Stimulated activated CD8-positive, alpha-beta memory T cell treated with anti-CD3 and anti-CD28 coated beads, Interleukin-4, amount 100 ng/mL, for 4 hours (primary cell): ENCODE measurements at places on chromosomes 7 and 10.

GRCh38 chr10:943334-944033 lies 12.0 kb upstream of the LARP4B start:
- DNase-seq: no peak

DNA sequence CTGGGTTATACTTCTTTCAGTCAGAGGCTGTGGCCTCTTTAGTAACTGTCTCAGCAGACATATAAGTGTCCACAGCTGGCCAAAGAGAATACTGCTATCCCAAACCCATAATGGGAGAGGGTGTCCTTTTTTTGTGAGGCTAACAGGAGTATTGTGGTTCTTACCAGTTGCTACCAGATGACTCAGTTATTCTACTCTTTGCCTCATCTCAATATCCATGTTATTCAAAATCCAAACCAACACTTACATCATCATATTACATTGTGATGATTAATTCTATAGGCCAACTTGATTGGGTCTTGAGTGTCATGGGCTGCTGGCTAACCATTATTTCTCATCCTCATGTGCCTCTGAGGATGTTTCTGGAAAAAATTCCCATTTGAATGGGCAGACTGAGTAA lies 120.9 kb downstream of the TMEM168 start:
- no peak for DNase-seq

DNA sequence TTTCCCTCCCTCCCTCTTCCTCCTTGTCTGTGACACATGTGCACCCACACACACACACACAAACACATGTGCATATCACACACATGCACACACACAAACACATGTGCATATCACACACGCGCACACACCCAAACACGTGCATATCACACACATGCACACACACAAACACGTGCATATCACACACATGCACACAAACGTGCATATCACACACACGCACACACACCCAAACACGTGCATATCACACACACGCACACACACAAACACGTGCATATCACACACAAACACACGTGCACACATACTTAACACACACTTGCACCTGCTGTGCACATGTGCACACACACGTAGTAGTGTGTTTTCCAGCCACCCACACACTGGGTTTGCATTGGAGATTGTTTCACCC lies 29.4 kb upstream of the KNDC1 start:
- no peak for DNase-seq

GRCh38 chr10:70163448-70163847 lies 6.9 kb downstream of the SAR1A start:
- DNase-seq: no peak

- DNase-seq: peak; percentile 65
These were observed at the start of gene CAMK1D for GRCh38 chr10:12348870-12349628. Gene CAMK1D, plus strand, starts transcription at chr10:12349547.

DNA sequence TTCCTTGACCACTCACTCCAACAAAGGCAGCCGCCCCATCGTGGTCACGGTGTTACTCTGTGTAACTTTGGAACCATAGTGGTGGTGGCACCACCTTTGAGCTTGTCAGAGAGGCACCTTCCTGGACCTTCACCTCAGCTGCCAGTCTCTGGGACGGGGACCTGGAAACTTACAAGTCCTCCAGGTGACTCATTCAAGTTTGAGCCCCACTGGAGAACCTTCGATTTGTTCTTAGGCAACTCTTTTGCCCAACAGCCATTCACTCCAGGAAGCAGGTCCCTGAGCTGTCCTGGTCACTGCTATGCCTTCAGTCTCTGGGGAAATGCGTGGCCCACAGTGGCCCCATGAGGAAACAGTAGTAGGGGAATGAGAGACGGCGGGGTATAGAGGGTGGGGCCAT lies 17.2 kb downstream of the STX1A start:
- DNase-seq: no peak

DNA sequence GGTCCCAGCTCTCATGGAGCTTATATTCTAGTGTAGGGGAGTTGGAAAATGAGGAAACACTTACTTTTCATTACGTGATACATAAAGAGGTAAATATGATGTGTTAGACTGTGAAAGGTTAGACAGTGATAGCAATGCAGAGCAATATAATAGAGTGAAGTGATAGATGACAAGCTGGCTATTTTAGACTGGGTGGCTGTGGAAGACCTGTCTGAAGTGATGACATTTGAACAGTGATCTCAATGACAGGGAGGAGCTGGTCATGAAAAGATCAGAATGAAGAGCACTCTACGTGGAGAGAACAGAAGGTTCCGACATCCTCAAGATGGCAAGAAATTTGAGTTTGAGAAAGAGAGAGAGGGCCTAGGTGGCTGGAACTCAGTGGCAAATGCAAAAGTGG lies 118.9 kb upstream of the MKLN1 start:
- DNase-seq: no peak

GRCh38 chr7:50679218-50680007 lies 103.3 kb downstream of the GRB10 start:
- DNase-seq: no peak
